ENCODE measurements at places on chromosomes 5 and 9.

- no peak for DNase-seq
Measured at GRCh38 chr5:1961952-1962595, 79.3 kb upstream of the IRX4 start.

GRCh38 chr5:119168401-119168800, 97.5 kb downstream of the DMXL1 start:
- DNase-seq: no peak

DNA sequence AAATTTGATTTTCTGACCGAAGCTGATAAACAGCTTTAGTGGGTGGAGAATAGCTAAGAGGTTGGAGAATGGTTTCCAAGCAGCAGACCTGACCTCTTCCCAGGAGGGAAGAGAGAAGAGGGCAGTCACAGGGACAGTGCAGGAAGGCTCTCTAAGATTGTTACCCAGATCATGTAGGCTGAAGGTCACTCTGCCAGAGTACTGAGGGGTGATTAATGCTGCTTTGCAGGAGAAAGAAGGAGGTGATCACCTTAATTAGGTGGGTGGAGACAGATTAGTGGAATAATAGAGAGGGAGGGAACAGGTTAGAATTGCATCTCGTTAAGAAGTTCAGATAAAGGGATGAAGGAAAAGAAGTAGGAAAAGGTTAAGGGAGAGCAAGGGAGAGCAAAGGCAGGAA, 440.5 kb downstream of the BRINP1 start:
- DNase-seq: no peak

- DNase-seq: no peak
Measured at GRCh38 chr5:6389397-6389796, 11.1 kb upstream of the MED10 start.

DNA sequence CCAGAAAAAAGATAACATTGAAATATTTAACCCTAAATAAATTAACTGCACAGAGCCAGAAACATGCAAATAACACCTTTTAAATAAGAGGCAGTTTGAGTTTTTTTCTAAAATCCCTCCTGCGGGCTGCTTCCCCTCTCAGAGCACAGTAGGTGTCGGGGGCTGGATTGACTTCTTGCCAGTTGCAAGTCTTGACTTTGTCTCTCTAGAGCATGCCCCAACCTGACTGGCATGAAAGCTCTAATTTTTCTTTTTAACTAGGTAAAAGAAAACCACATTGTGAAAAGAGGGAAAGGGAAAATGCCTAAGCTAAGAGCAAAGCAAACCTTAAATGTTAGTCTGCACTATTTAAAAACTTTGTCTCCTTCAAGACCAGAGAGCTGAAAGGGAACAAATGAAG, 46.4 kb upstream of the DNAH5 start:
- DNase-seq: no peak

- DNase-seq: no peak
Measured at GRCh38 chr5:143931476-143931875, 119.5 kb downstream of the HMHB1 start.

DNA sequence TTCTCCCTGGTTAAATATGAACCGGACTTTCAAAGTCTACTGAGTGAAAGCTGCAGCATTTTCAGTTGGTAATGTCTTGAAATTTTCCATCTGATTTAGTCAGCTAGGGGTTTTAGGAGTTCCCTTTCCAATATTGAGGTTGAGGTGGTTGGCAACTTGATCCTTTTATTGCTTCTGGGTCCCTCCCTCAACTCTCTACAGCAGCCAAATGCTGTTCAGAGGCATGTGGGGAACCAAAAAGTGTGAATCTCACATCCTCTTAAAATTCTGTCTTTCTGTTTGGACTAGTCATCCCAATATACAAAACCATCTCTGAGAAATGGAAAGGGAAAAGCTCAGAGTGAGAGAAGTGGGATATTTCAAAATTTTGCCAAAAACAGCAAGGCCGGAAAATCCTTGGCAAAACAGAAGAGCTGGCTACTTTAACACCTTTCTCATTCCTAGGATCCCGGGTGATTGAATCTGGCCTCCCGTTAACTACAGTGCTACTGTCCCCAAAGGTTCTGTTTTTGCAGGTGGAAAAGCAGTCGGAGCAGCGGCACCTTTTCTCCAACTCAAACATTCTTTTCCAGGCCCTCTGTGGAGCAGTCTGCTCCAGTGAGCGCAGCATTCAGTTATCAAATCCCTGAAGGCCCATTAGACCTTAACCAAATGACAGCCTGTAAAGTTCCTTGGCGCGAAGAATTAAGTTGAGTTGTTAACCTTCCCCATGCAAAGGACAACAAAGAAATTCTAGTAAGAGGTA, 345.9 kb upstream of the NUDT12 start:
- no peak for DNase-seq

GRCh38 chr5:100668511-100668910, 133.3 kb downstream of the FAM174A start:
- DNase-seq: no peak

- peak; percentile 31 for DNase-seq
Measured at GRCh38 chr5:171906066-171906570, 100.3 kb downstream of the FBXW11 start.

DNA sequence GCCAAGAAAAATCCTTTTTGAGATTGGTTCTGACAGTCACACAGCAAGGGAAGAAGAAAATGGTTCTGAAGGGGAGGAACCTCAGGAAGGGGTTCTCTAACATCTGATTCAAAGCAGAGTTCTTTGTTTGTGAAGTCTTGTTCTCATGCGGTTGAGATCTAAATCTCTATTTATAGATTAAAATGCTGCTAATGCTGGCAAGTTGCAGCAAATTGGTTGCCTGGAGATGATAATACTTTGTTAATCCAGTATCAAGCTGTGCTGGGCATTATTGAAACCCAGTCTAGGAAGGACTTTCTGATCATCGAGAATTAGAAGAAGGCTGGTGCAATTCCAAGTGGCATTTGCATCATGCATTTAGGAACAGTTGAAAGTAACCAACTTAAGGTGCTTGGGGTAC, 34.0 kb upstream of the SLC28A3 start:
- DNase-seq: no peak

DNA sequence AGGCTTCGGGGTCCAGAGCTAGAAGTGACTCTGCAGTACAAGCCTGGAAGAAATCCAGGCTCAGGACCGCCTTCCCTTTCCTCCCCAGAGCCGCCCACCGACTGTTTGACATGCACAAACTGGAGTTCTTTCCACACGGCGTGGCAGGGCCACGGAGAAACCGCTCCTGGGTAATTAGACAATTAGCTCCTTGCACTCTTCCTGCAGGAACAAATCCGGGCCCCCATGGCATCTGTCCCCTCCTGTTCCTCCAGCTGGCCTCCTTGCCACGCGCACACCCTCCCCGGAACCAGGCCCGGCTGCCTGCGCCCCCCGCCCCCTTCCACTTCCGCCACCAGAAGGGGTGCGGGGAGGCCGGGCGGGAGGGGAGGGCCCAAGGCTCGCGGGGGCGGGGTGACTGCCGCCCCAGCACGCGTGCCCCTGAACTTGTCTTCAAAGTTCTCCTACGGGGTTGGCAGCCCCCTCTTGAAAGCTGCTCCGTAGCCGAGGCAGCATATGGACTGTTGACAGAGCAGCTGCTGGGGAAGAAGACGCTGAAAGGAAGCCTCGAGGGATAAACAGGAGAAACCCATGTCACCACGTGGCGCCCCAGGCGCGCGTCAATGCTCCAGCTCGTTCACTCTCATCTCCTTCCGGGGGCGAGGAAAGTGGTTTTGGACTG, 74.3 kb downstream of the SEC61B start:
- DNase-seq: no peak

DNA sequence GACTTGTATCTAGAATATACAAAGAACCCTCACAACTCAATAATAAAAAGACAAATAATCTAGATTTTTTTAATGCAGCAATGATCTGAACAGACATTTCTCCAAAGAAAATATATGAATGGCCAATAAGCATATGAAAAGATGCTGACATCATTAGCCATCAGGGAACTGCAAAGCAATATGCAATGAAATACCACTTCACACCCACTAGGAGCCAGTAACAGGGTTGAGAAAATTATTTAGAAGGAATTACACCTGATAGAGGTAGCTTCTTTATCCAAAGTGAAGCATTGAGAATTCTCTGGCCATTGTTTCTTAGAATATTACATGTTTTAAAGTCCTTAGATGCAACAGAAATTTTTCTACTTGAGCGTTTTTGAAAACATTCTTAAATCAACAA, 316.9 kb downstream of the KCNN2 start:
- no peak for DNase-seq

Measured in stimulated activated CD4-positive, alpha-beta T cell treated with anti-CD3 and anti-CD28 coated beads, Interleukin-4, amount 100 ng/mL, for 24 hours (primary cell).